SK-N-SH treated with all-trans-retinoic acid at 6 μM for 48 hours (cell line): ENCODE measurements at places on chromosomes 2 and 18.

- ATAC-seq, result no peak
Observed at GRCh38 chr2:212480447-212480846, 58.2 kb downstream of the ERBB4 start.

DNA sequence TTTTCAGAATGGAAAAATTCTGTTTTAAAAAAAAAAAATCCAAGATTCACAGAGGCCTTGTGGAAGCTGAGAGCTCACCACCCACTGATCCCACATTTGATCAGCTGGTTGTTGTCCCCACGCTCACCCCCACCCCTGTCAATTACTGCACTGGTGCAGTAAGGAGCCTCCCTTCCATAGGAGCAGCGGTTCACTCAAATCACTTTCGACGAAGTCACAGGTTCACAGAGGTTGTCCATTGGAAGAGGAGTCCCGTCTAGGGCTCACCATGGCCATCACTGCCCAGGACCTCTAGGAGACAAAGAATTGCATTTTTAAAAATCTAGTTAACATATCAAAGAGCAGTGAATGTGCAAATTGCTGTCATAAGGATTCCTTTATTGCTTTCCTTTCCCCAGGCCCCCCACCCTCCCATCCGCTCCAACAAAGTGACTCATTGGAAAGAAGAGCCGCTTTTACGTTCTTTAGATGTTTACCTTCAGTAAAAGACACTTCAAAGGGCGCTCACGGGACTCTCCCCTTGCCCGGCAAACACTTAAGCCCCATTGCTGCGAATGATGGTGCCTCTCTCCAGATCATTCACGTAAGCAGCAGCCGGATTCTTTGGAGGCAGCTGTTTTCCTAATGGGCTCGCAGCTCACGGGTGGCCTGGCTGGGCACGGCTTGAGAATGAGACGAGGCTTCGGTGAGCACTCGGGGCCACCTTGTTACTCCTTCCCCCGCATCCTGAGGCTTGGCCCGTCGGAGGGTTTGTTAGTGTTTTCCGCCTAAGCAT lies 165.5 kb upstream of the SALL3 start:
- no peak for ATAC-seq

DNA sequence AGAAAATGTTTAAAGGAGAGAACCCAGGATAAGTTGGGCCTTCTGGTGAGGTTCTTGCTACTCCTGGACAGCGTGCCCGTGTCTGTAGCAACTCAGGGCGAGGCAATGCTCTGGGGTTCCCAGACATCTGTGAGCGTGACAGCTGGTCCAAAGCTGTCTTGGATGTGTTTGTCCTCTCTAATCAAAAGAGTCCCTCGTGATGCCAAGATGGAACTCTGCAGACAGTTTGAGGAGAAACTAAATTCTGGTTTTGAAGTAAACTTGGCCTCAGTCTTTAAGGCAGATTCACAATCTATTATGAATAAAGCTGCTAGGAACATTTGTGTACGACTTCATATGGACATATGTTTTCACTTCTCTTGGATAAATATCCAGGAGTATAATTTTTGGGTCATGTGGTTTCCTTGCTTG lies 47.3 kb downstream of the TMEM17 start:
- no peak for ATAC-seq

DNA sequence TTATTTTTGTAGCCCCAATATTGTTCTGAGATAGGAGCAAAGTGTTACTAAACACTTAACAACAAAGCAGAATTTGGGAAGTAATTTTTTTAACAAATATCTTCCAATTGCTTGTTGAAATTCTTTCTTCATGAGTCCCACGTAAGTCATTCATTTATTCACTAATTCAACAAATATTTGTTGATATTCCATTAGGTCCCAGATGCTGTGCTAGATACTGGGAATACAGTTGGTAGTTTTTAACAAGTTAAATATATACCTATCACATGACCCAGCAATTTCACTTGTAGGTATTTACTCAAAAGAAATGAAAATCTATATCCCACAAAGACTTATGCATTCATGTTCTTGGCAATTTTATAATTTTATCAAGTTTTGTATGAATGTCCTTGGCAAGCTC lies 7.0 kb upstream of the BBS5 start:
- no peak for ATAC-seq

GRCh38 chr2:12543978-12544558 lies 172.7 kb upstream of the TRIB2 start:
- peak; percentile 31; the same call in 1 of the 3 replicates for ATAC-seq

GRCh38 chr2:106853631-106854030 lies 32.3 kb downstream of the ST6GAL2 start:
- ATAC-seq, result no peak

GRCh38 chr2:23423873-23424680 lies 39.1 kb downstream of the KLHL29 start:
- ATAC-seq, result no peak

DNA sequence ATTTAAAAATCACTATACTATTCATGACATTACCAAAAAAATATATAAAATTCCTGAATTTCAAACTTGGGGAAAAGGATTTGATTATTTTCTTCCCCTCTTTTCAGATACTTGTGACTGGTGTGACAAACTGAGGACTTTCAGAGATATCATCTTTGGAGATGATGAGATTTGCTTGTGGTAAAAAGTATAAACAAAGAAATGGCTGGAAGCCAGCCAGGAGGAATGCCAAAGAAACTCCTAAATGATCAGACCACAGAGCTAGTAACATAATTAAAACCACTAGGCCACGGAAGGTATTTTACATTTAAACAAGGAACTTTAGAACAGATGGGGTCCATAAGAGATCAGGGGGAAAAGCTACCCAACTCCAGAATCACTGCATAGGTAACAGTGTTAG lies 58.7 kb downstream of the PIGN start:
- peak; percentile 58 for ATAC-seq

DNA sequence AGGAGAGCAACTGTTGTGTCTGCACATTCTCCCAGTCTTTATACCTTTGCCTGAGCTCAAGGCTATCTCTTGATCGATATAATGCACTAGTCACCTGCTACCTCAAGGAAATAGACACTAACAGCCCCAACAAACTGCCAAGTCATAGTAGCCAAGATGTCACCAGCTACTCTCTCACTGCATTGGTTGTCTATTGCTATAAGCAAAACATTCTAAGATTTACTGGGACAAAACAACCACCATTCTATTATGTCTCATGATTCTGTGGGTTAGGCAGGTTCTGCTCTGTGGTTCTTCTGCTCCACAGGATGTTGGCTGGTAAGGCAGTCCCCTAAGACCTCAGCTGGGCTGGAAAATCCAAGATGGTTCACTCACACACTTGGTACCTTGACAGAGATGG lies 28.5 kb upstream of the MLPH start:
- no peak for ATAC-seq

- ATAC-seq, result no peak
Observed at GRCh38 chr18:55466789-55467188, 121.2 kb downstream of the TCF4 start.
